ENCODE measurements at places on chromosomes 3 and 15.

- no peak for DNase-seq
Observed at GRCh38 chr3:58679446-58679845, 12.9 kb upstream of the FAM3D start.

- DNase-seq: no peak
Observed at GRCh38 chr15:39828374-39828931, 45.8 kb upstream of the FSIP1 start.

- no peak for DNase-seq
Observed at GRCh38 chr15:25869701-25870100, 6.6 kb upstream of the ATP10A start.

- DNase-seq: no peak
Observed at GRCh38 chr3:78274475-78275065, 1234.7 kb downstream of the ROBO2 start.

DNA sequence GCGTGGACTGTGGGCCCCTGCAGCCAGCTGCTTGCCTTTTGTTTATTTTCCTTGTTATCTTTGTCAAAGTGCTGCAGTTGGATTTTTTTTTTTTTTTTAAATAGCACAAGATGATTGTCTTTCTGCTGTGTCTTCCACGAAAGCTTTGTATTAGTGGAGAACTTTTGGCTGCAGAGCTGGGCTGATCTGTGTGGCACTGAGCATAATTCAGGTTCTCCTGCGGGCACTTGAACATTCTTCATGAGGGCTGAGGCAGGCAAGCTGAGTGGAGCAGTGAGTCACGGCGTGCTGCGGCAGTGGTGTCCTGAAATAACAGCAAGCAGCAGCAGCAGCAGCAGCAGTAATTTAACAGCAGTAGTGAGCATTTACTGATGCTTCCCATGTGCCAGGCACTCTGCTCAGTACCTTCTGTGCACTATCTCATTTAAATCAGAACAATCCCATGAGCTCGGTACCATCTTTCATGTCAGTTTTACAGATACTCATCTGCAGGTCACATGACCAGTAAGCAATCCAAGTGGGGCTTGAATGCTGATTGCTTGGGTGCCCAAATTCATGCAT lies 45.8 kb downstream of the MITF start:
- no peak for DNase-seq

DNA sequence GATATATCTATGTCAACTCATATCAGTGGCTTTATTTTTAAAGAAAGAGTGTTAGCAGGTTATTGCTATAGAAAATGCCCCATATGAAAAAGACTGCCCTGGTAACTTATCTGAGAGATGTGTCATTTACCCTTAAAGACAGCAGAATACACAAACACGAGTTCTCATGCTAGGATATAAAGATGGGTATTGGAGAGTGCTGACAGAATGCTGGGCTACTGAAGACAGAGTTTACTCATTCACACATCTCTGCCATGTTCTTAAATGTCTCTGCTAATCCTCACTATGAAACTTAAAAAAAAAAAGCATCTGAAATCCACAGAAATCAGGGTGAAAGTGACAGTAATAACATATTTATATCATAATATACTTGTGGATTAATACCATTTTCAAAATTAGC lies 126.7 kb downstream of the FOXP1 start:
- no peak for DNase-seq

DNA sequence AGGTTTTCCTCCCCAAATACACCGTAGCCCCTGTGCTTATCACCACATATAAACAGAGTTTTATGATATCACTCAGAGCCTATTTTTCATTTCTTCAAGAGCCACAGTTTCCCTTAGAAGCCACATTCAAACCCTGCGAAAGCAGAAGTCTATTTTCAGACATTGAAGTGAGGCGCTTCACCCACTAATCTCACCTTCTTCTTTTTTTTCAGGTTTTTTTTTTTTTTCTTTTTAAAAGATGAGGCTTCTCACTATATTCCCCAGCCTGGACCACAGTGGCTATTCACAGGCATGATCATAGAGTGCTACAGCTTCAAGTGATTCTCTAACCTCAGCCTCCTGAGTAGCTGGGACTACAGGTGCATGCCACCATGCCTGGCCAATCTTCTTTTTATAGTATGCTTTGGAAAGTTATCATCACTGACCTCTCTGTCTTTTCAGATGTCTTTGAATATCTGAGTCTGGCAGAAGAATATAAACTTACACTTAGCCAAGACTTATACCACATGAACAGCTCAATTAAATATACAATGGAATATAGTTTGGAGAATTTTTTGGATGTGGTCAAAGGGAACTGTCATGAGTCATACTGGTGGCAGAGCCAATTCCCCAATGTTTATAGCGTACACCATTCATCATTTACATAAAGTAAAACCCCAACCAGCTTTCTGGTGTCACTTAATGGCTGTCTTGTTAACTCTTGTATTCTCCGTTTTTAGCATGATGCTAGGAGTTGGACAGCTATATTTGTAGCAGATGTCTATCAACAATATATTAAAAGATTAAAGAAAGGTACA lies 59.7 kb upstream of the CCDC50 start:
- DNase-seq: no peak
